ENCODE measurements at places on chromosomes 7 and 10. TPM values are rescaled to one million over a fixed set of nuclear protein-coding genes. Genes with fewer than 3 reads are reported as not detected.

NODAL gene
- total RNA-seq, result not detected

GRCh38 chr7:105815576-105815975 is 60.8 kb downstream of the ATXN7L1 start:
- DNase-seq, result no peak
- H3K4me3 ChIP-seq, result no peak overlapping the region
- no peak overlapping the region for H3K27ac ChIP-seq
- H3K4me1 ChIP-seq, result peaks cover 4% of the 10 kb centered on the region
- peaks cover 2% of the 10 kb centered on the region for H3K36me3 ChIP-seq

DNA sequence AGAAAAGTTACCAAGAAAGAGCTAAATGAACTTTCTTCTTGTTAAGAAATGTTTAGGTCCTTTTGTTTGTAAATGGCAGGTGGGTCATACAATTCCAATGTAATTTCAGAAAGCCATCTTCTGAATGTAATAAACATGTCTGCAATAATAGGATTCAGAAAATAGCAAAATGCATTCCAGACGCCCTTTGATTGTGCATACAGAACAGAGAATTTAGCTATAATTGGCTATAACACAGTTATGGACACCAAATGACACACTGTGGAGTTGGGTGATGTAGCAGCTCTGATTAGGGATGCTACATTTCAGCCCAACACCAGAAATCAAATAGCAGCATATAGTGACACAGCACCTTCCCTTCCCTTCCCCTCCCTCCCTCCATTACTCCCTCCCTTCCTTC is 240.8 kb downstream of the SNX10 start:
- DNase-seq, result no peak
- no peaks in the 10 kb centered on the region for H3K36me3 ChIP-seq
- no peak overlapping the region for H3K4me3 ChIP-seq

DNA sequence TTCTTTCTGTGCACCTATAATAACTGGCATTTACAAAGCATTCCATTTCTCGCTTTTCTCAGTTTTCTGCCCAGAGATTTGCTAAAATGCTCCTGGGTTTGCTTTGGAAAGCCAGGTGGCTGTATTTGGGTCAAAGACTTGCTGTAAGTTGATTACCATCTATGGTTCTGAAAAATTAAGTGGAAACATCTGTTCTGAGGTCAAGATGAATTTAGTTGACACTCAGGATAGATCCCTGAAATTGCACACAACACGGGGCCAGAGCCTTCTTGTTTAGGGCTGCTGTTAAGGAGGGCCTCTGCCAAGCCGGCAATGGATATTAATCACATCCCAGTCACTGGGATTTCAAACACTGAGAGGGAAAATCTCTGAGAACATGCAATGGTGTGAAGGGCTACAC is 111.6 kb upstream of the GLI3 start:
- H3K36me3 ChIP-seq, result no peaks in the 10 kb centered on the region
- DNase-seq, result no peak
- H3K4me3 ChIP-seq, result no peak overlapping the region
